ENCODE measurements at places on chromosomes 1 and 21.

DNA sequence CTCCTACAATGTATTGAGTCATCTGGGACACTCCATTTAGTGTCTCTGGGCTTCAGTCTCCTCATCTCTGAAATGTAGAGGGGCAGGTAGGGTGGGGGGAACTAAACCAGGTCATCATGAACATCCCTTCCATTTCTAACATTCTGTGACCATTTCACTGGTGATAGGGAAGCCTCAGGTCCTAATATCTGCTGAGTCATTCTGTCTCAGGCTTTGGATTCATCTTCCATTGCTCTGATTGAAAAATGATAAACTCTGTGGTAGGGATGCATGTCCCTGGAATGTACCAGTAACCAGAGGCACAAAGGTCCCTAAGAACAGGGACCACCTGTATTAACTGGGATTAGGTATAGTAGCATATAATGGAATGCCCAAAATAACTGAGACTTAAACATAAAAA lies 36.2 kb upstream of the LRRC52 start:
- no peak for DNase-seq

- no peak for DNase-seq
Observed at GRCh38 chr21:19010251-19010650, 606.7 kb upstream of the TMPRSS15 start.

DNA sequence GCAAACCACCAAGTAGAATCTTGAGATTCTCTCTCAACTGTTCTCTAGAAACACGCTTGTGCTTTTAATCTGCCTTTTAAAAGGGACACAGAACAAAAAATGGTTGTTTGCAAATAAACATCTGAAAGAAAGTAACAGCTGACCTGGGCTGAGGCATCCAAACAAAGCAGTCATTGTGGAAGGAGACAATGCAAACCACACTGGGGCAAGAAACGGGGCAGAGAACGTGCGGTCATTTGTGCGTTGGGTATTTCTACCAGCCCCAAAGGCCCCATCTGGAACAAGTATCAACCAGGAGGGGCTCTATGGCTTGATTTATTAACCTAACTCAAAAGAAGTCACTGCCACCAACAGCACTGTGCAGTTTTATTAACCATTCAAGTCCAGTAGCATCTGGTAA lies 6.0 kb downstream of the STMN1 start:
- no peak for DNase-seq

DNA sequence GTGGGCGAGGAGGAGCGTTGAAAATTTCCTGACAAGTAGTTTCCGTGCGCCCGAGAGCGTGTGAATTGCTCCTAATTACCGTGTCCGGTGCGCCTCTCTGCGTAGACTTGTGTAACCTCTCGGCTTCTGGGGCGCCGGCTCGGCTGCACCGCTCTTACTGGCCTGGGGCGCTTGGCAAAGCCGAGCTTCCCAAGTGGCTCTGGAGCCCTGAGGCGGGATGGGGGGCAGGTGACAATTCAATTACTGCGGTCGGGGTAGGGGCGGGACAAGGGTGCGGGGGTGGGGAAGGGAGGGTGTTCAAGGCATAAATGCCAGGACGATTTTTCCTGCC lies 392 bp upstream of the DMRTA2 start:
- peak; percentile 30 for DNase-seq

- no peak for DNase-seq
Observed at GRCh38 chr21:39198800-39199199, 15.5 kb upstream of the PSMG1 start.

GRCh38 chr1:39657923-39658485 lies 13.9 kb downstream of the NT5C1A start:
- DNase-seq = no peak

Measured in foreskin fibroblast (primary cell).